Stimulated activated CD8-positive, alpha-beta memory T cell treated with anti-CD3 and anti-CD28 coated beads, Interleukin-7, amount 100 ng/mL, for 48 hours (primary cell): ENCODE measurements at places on chromosomes 1 and 21.

DNA sequence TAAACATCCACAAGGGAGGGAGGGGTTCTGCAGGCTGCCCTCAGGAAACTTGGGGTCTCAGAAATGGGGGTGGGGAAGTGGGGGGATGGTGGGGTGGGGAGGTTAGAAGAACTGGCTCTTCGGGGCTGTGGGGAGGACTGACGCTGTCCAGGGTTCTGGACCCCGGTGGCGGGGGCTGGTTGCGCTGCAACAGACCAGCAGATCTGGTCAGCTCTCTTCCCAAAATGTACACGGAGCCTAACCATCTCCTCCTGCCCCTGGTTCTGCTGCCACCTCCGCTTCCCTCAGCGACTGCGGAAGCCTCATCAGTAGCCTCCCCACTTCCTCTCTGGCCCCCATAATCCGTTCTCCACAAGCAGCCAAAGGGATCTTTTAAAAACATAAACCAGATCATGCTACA, 29.3 kb upstream of the C1QA start:
- DNase-seq: no peak

DNA sequence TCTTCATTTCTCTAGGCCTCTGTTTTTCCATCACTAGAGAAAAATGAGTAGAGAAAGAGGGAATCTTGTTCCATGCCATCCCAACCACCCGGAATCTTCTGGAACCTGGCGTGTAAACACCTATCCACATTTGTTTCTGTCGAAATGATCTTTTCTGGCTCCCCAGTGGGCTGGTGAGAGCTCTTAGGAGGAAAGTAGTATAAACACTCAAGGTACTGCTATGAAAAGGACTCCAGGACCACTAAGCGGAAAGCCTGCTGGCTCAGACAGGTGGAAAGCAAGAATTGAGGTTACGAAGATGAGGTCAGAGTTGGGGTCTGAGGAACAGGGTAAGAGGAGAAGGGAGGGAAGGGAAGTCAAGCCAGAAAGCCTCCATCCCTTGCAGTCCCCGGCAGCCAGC, 90.8 kb downstream of the PLXNA2 start:
- no peak for DNase-seq

- no peak for DNase-seq
Measured at GRCh38 chr1:45044916-45045315, 32.9 kb downstream of the UROD start.

GRCh38 chr1:156750711-156751450, 594 bp downstream of the HDGF start:
- DNase-seq: no peak

DNA sequence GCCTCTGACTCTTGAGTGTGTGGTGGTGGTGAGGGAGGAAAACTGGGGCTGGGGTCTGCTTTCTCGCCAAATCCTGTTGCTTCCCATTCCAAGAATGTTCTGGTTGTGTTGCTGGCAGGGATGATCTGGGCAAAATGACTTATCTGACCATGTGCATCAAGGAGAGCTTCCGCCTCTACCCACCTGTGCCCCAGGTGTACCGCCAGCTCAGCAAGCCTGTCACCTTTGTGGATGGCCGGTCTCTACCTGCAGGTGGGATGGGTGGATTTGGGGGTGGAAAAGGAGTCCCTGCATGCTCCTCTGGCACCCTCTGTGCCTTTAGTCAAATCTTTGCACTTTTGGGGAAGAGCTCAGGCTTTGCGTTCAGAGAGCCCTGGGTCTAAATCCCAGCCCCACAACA, 18.1 kb downstream of the CYP4B1 start:
- no peak for DNase-seq

GRCh38 chr1:20483833-20484518, 2.0 kb downstream of the CAMK2N1 start:
- DNase-seq: no peak

- no peak for DNase-seq
Measured at GRCh38 chr1:29958271-29958670, 721.9 kb downstream of the PTPRU start.

- DNase-seq: no peak
Measured at GRCh38 chr1:43383449-43383848, 6.2 kb downstream of the MED8 start.

DNA sequence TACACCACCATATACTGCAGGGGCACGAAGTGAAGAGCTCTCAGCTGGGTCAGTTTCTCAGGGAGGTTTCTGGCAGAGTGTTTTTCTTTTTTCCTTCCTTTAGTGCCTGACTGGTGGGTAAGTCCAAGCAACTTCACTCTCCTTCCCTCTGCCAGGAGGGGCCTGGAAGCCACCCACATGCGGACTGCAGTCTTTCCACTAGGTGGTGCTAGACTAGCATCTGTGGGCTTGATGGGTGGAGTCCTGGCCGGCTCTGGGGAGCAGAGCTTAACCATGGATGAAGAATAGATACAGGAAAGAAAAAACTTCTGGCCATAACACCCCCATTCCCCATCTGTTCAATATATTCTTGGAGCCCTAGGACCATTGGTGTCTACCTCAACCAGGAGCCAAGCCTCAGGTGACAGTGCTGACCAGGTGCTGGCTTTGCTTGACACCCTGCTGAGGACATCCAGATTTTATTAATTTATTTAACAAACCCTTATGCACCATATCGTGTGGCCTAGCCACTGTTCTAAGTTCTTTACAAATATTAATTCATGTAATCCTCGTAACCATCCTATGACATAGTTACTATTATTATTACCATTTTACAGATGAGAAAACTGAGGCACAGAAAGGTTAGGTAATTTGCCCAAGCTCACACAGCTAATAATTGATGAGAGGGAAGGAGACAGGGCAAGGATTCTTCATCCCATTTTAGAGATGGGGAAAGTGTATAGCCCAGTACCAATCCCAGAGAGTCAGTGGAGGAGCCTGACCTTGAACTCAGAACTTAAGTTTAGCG, 126.7 kb upstream of the CSF3R start:
- DNase-seq: peak; percentile 22

GRCh38 chr1:110982320-110982719, 18.6 kb upstream of the LRIF1 start:
- no peak for DNase-seq

GRCh38 chr1:23742670-23743286, 493 bp upstream of the ELOA start:
- DNase-seq: no peak

GRCh38 chr1:26602378-26602959, 72.9 kb downstream of the RPS6KA1 start:
- no peak for DNase-seq

DNA sequence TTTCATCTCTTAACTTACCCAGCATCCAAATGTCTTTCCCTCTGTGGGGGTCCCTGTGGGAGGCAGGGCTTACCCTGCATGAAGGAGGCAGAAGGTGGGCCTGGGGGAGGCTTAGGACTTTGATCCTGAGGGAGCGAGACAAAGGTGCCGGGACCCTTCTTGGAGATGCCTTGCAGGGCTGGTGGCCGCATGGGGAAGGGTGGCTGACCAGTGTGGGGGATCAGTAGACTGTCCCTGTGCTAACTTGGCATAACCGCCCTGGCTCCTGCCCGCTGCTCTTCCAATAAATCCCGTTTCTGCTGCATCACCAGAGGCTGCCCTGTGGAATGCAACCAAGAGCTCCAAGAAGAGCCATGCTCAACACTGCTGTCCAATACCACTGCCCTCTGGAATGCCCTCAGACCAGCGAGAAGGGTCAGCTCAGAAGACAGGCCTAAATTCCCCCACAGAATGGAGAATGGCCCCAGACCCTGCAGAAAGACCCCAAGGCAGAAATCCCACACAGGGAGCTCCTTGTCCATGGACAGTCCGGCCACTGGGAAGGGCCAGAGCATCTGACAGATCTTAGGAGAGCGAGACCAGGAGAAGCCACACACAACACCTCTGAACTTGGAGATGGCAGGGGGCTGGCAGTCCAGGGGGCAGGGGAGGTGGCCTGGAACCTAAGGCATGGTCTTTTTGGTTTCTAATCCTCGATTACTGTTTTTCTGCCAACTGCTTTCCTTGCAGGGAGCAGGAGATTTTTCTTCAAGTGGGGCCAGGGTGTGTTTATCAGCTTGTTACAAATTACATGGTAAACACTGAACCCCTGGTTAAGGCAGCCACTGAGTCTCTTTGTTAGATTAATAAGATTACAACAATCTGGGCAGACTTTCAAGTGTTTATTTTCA, 46.7 kb upstream of the DMRTB1 start:
- no peak for DNase-seq

GRCh38 chr1:39777306-39777705, 6.2 kb upstream of the OXCT2 start:
- no peak for DNase-seq

- DNase-seq: no peak
Measured at GRCh38 chr1:30377230-30378002, 346.0 kb downstream of the MATN1 start.

DNA sequence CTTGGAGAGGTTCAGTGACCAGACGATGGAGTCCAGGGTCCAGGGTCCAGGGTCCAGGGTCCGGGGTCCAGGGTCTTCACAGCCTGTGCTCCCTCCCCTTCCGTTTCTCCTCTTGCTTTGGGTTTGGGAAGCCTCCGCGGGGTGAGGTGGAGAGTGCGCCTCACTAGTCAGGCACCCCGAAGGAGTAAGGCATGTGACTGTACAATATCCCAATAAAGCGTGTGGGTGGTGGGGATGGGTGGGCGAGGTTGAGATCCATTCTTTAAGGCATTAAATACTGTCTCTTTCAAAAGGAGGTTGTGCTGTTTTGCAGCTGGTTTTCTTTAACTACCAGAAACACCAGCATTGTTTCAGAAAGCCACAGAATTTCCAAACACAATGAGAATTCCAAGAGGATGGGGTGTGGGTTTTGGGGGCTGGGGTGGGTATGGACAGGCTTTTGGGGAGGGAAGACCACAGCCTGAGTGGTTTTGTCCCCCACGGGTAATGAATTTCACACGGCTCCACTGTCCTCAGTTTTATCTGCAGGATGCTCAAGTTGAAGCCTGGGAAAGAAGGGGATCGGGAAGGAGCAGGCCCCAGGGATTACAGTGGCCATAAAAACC, 65.7 kb downstream of the KIF26B start:
- no peak for DNase-seq

- no peak for DNase-seq
Measured at GRCh38 chr1:228085287-228085951, 2.9 kb downstream of the ARF1 start.

DNA sequence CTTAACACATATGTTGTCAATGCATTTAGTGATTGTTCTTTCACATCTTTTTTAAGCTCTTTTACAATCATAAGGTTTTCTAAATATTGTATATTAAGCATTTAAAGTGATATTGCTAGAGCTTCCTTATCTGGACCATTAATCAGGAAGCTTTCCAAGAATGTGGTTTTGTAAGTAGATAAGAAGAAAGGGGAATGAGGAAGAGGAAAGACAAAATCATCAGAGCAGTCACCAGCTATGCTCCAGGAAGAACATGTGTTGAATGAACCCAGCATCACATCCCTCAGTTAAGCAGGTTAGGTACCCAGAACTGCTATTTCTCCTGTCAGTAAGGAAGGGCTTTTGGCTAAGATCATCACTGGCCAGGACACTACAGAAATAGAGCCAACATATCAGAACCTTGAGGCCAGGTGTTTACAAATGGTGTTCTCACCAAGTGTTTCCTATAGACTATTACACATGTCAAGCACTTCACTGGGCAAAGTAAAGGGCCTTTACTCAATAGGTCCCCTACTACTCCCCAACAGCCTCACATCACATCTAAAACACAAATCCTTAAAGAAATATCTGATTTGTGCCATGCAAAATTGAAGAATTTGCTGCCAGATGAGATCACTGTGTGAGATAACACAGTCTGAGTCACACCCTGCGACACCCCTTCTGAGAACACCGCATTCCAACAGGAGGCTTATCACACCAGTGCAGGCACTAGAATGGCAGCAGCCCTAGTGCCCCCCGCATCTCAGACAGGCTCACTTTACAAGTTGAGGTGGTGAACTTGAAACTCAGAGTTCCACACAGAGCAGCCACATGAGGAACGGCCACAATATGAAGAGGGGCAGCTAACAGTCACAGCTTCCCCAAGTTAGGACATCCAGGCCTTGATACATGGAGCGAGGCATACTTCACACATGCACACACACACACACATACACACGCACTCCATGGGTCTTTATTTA, 1.8 kb upstream of the SPRR2A start:
- no peak for DNase-seq

- DNase-seq: no peak
Measured at GRCh38 chr1:185608177-185608576, 126.0 kb upstream of the HMCN1 start.
